CD8-positive, alpha-beta memory T cell (primary cell): ENCODE measurements at places on chromosomes 4 and X.
A peak's percentile ranks its signal among the peaks of the same experiment; 100 is the strongest.

- no peak overlapping the region for H3K4me3 ChIP-seq
- H3K27me3 ChIP-seq: no peaks in the 10 kb centered on the region
- no peaks in the 10 kb centered on the region for H3K4me1 ChIP-seq
- no peaks in the 10 kb centered on the region for H3K36me3 ChIP-seq
Measured at GRCh38 chr4:169228076-169228475, 42.7 kb downstream of the SH3RF1 start.

- H3K27me3 ChIP-seq: no peaks in the 10 kb centered on the region
- H3K4me1 ChIP-seq: no peaks in the 10 kb centered on the region
- no peak overlapping the region for H3K4me3 ChIP-seq
- no peaks in the 10 kb centered on the region for H3K36me3 ChIP-seq
Measured at GRCh38 chr4:26171941-26172340, 148.9 kb upstream of the RBPJ start.

- H3K27me3 ChIP-seq: no peaks in the 10 kb centered on the region
- no peak overlapping the region for H3K4me3 ChIP-seq
- peaks cover 4% of the 10 kb centered on the region for H3K4me1 ChIP-seq
- no peak overlapping the region for H3K27ac ChIP-seq
Measured at GRCh38 chr4:152221816-152222516, 313.9 kb downstream of the FBXW7 start.

DNA sequence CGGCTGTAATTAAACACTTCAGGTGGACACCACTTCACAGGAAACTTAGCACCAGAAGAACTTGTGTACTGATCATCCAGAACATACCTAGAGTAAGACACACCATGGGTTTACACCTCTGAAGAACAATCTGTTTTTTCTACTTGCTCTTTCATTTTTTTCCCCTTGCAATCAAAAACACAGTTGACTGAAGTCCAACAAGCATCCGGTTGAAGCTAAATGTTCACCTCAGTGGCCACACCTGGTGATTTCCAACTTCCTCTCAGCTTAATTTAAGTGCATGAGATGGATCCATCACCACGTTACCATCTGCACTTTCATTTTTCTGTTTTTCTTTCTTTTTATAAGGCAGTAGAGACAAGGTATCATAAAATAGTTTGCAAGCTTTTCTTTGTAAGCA, 4.9 kb upstream of the TXK start:
- peak overlapping the region; percentile 23 for H3K4me3 ChIP-seq
- peak overlapping the region; percentile 4 for H3K27ac ChIP-seq
- H3K4me1 ChIP-seq: peaks cover 67% of the 10 kb centered on the region
- H3K27me3 ChIP-seq: no peaks in the 10 kb centered on the region

DNA sequence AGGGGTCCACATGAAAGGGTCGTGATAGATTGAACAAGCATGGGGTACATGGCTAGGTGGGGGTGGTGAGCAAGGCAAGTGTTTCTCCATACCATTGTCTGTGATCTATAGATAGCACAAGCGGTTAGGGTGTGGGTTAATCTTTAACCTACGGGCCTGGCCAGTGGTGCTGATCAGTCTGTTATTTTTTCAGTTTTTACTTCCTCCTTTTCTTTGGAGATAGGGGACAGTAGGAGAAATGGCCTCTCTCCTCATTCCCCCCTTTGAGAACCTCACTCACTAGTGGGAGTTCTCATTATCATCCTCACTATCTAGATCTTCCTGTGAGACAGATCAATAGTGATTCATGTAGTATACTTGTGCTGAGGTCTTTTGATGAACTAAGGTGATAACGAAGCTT, 16.2 kb upstream of the GPKOW start:
- no peak overlapping the region for H3K27ac ChIP-seq
- H3K27me3 ChIP-seq: no peaks in the 10 kb centered on the region

DNA sequence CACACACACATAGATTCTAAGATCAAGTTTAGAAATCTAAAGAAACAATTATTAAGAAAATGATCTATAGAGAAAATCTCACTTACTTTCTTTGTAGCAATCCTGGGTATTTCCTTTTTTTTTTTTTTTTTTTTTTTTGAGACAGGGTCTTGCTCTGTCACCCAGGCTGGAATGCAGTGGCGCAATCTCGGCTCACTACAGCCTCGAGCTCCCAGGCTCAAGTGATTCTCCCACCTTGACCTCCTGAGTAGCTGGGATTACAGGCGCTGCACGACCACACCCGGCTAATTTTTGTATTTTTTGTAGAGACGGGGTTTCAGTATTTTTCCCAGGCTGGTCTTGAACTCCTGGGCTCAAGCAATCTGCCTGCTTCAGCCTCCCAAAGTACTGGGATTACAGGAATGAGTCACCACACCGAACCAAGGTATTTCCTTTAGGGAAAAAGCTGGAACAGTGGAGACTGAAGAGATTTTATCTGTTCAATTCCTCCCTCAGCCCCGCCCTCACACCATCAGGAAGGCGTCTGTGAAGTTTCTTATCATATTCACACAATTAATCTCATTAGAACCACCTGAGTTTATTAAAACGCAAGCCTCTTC, at the start of gene TRIML2:
TSS of gene TRIML2 (minus strand) at position 447 of the 599 bp plus-strand sequence. CDS start 4,235 bp downstream, outside the sequence.
- H3K4me3 ChIP-seq: no peak within 1 kb of the TSS
- DNase-seq: no peak
- H3K27me3 ChIP-seq: no peaks in the 10 kb centered on the region
- H3K36me3 ChIP-seq: no peaks in the 10 kb centered on the region
- no peaks in the 10 kb centered on the region for H3K4me1 ChIP-seq

GRCh38 chr4:1418494-1419285, 12.4 kb upstream of the NKX1-1 start:
- no peaks in the 10 kb centered on the region for H3K4me1 ChIP-seq
- H3K27ac ChIP-seq: no peak overlapping the region
- no peak for DNase-seq
- H3K27me3 ChIP-seq: peaks cover under 1% of the 10 kb centered on the region

GRCh38 chr4:52788806-52789205, 37.6 kb upstream of the ERVMER34-1 start:
- no peak overlapping the region for H3K4me3 ChIP-seq
- H3K36me3 ChIP-seq: no peaks in the 10 kb centered on the region
- H3K4me1 ChIP-seq: no peaks in the 10 kb centered on the region
- DNase-seq: no peak
- no peak overlapping the region for H3K27ac ChIP-seq

GRCh38 chrX:6778544-6779503, 243.9 kb upstream of the VCX3A start:
- H3K4me1 ChIP-seq: no peaks in the 10 kb centered on the region
- H3K36me3 ChIP-seq: no peaks in the 10 kb centered on the region
- DNase-seq: no peak

DNA sequence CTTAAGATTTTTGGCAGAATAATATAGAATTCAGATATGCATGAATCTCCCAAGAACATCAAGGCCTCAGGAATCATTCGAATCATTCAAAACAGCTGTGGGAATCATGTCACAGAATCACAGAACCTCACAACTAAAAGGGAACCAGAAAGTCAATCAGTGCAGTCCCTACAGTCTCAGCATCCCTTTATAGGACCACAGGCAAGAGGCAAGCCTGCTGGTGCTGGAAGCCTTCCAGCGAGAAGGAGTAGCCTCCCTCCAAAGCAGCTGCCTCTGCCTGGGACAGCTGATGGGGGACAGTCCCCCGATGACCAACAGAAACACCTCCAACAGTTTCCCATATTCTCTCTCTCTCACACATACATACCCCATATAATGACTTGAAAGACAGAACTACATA, 20.7 kb downstream of the QDPR start:
- DNase-seq: no peak
- H3K4me1 ChIP-seq: no peaks in the 10 kb centered on the region
- no peak overlapping the region for H3K4me3 ChIP-seq
- H3K27ac ChIP-seq: no peak overlapping the region

DNA sequence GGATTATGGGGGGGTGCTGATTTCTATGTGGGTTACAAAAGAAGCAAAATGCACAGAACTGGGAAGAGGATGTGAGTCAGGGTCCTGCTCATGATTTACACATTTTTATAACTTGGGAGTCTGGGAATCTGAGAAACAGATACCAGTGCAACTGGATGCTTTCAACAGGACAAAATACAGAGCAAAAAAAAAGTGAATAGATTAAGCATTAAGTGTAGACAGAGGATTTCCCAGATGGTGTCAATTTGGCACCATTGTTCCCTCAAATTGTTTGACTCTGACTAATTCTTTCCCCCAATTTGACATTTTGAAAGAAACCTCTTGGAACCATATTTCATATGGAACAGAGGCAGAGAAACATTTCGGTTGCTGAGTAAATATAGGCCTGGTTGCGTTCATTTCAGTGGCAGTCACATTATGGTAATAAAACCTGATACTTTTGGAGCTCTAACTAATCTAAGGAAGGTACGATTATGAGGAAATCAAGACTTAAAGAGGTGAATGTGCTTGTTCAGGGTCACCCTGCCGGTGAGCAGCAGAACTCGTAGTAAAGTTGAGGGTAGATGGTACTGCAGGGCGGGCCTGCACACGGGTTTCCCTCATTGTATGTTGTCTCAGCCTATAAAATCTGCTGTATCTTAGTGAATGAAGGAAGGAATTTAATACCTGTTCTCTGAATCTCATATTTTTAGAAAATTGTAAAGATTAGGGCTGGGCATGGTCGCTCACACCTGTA, 18.7 kb upstream of the CDKL5 start:
- no peak overlapping the region for H3K27ac ChIP-seq
- no peaks in the 10 kb centered on the region for H3K36me3 ChIP-seq
- no peak overlapping the region for H3K4me3 ChIP-seq
- DNase-seq: no peak
